ENCODE measurements at places on chromosomes 1 and 21.

GRCh38 chr1:196897158-196897828 lies 9.4 kb downstream of the CFHR4 start:
- DNase-seq: no peak

- no peak for DNase-seq
Measured at GRCh38 chr1:37824001-37824400, 16.0 kb upstream of the YRDC start.

- DNase-seq: no peak
Measured at GRCh38 chr1:183885142-183885735, 80.3 kb downstream of the RGL1 start.

DNA sequence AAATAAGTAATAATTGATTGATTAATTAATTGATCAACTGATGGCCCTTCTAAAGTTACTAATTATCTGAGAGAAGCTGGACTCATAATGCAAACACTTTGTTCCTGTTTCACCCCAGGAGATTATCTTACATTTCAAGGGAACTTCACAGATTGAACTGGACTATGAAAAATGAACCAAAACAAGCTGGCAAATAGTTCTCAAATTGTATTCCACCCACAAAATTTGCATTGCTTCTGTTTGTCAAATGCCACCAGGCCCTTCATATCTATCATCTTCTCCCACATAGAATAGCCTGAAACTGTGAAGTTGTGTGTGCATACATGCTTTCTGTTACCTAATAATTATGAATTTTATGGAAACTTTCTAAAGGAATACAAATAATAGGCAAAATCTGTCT lies 104.0 kb downstream of the ZNF281 start:
- DNase-seq: no peak

GRCh38 chr1:44453798-44454349 lies 48.8 kb downstream of the RNF220 start:
- DNase-seq: no peak

- DNase-seq: no peak
Measured at GRCh38 chr1:227841096-227841495, 25.6 kb downstream of the PRSS38 start.

DNA sequence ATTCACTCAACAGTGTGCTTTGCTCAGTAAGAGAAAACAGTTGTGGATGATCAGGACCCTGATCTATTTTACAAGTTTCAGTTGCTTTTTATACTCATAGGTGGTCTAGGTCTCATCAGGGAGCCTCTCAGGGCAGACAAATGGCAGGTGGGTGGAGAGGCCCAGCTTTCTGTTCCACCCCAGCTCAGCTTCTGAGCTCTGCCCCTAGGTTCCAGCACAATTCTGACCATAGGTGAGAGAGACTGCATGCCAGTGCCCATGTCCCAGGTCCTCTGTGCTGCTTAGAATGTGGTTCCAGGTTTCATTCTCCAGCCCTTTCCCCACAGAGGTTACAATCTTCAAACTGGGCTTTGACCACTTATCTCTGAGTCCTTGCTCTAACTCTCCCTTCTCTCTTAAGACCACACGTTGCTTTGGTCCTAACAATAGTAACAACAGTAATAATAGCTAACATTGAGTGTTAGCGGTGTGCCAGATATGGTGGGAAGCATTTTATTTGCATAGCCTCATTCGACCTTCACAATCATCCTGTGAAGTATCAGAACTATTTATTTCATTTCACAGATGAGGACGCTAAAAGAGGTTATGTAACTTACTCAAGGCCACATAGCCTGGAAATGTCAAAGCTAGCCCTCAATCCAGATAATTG lies 19.6 kb upstream of the DUSP10 start:
- no peak for DNase-seq

GRCh38 chr1:175857756-175858155 lies 114.4 kb upstream of the TNR start:
- DNase-seq: no peak

All from activated naive CD4-positive, alpha-beta T cell (primary cell).